ENCODE measurements at places on chromosomes 7 and 10.
A peak's percentile ranks its signal among the peaks of the same experiment; 100 is the strongest.

DNA sequence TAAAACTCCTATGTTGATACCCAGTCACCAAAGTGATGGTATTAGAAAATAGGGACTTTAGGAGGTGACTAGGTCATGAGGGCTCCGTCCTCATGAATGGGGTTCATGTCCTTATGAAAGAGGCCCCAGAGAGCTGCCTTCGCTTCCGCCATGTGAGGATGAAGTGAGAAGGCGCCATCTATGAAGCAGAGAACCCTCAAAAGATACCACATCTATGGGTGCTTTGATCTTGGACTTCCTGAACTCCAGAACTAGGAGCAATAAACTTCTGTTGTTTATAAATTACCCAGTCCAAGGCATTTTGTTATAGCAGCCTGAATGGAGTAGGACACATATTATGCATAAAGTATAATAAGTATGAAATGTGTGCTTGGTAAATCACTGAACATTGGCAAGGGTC lies 8.1 kb upstream of the PDSS1 start:
- DNase-seq: no peak

DNA sequence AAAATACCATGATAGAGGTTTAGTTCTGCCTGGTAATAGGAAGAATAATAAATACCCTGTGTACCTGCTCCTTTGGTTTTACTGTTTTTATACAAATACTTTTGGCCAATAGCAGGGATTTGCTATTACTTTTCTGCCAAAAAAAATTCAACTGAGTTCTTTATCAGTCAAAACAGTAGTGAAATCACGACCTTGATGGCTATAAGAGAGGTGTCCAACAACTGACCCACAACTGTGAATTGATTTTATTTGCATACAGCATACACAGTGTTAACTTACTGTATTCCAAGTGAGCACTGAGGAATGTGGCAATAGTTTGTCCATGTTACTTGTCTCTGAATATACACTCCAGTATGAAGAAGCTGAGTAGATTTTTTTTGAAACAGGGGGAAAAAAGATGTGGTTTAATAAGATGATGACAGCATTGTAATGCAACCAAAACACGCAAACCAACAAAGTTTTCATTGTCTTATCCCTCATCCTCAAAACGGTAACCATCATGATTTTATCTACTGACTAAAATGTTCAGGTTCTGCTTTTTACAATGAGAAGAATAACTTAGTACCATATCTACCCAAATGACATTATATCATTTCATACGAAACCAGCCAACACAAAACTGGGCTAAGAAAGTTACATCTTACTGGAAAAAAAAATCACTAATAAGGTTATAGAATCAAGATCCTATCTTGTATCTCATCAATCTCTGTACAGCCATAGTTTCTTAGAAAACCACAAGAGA lies 63.3 kb downstream of the GSAP start:
- no peak for DNase-seq

GRCh38 chr7:47833211-47833610 lies 115.1 kb downstream of the PKD1L1 start:
- no peak for DNase-seq

DNA sequence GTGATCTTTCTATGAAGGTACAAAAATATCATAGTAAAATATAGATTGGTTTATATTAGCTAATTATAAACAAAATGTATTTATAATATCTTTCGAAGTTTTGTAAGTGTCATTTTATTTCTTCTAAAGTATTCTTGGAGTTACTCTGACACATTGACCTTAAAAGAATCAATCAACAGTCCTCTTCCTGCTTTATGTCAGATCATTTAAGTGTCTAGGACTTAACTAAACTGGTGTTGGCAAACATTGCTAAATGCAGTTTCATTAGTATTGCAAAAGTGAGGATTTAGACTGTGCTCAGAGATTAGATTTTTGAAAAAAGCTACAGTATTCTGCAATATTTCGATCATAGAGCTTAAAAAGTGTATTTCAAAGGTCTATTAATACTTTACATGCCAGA lies 10.3 kb downstream of the GLCCI1 start:
- no peak for DNase-seq

GRCh38 chr10:71719042-71719441 lies 536 bp downstream of the C10orf105 start:
- no peak for DNase-seq

GRCh38 chr10:18179891-18180290 lies 39.7 kb downstream of the CACNB2 start:
- DNase-seq: no peak

- peak; percentile 69 for DNase-seq
These were observed 743 bp upstream of the PITRM1 start for GRCh38 chr10:3173171-3173878.

GRCh38 chr10:103265717-103266329 lies 11.1 kb upstream of the INA start:
- DNase-seq: no peak

- DNase-seq: no peak
These were observed 36.5 kb upstream of the AP5Z1 start for GRCh38 chr7:4738711-4739527.

GRCh38 chr10:374354-374753 lies 239.1 kb downstream of the ZMYND11 start:
- DNase-seq: peak; percentile 34

- no peak for DNase-seq
These were observed 89.3 kb downstream of the SEMA3C start for GRCh38 chr7:80829527-80829926.

GRCh38 chr7:23471106-23471859 lies 992 bp upstream of the IGF2BP3 start:
- peak; percentile 88 for DNase-seq

DNA sequence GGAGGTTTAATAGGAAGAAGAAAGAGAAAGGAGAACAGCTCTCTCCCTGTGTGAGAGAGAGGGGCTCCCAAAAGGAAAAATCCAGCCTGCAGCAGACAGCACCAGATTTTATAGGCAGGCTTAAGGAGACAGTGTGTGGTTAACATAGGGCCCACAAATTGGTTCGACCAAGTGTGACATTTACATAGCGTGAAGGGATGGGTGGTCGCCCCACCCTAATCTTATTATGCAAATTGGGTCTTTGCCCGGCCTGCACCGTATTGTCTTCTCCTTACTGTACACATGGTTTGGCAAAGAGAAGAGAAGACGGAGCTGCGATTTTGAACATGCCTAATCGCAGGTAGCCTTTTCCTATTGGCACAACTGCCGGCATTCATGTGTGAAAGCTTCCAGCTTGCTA lies 756.3 kb downstream of the NXPH1 start:
- peak; percentile 15 for DNase-seq

DNA sequence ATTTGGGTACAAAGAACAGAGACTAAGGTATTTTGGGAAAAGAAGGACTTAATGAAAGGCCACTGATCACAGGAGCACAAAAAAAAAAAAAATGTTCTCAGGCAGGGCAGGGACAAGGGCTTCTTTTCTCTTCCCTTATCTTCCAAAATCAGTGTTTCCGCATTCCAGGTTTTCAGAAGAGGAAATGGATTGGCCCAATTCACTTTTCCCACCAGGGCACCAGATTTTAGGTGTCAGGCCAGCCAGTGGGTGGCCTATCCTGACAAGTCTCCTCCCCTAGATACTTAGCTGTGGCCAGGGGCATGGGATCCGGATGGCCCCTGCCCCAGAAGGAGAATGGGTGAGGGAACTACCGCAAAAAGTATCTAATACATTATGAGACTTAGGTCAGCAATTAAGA lies 88.9 kb upstream of the WAC start:
- no peak for DNase-seq

DNA sequence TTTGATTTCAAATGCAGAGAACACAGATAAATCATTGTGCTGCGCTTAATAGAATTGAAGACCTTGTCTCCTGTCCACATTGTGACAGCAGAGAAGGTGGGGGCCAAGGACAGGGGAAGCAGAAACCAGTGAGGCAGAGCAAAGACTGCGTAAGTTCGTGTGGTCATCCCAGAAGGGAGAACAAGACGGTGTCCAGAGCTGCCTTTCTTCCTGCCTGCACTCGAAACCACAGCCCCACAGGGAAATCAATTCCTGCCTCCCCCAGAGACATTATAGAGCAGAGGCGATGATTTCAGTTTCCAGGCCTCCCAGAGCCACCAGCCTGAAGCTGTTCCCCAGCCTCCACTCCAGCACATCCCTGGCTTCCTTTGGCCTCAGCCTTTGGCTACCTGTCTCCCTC lies 39.7 kb upstream of the UCN3 start:
- DNase-seq: no peak

GRCh38 chr7:117075934-117076333 lies 122.6 kb downstream of the ST7 start:
- DNase-seq: no peak

- DNase-seq: no peak
These were observed 162.1 kb downstream of the DIP2C start for GRCh38 chr10:527416-527815.

- no peak for DNase-seq
These were observed 141.1 kb downstream of the MAPK8 start for GRCh38 chr10:48447356-48448215.

DNA sequence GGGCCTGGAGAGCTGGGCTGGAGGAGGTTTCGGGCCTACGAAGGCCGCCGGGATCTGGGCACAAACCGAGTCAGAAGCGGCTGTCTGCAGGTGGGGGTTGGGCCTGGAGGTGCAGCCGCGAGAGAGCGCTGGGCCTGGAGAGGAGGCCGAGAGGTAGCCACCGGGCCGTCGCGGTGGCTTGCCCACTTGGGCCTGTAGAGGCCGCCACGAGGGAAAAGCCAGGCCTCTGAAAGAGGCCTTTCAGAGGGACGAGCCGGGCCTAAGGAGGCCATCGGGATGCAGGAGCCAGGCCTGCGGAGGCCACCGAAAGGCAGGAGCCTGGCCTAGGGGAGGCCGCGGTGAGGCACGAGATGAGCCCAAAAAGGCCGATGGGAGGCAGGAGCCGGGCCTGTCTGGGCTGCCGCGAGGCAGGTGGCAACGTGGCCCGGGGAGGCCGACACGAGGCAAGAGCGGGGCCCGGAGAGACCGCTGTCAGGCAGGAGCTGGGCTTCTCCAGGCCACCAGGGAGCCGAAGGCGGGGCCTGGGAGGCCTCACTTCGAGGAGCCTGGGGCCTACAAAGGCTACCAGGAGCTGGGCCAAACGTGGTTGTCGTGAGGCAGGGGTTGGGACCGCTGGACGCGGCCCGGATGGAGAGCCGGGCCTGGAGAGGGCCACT lies 25.6 kb downstream of the MDH2 start:
- DNase-seq: no peak

DNA sequence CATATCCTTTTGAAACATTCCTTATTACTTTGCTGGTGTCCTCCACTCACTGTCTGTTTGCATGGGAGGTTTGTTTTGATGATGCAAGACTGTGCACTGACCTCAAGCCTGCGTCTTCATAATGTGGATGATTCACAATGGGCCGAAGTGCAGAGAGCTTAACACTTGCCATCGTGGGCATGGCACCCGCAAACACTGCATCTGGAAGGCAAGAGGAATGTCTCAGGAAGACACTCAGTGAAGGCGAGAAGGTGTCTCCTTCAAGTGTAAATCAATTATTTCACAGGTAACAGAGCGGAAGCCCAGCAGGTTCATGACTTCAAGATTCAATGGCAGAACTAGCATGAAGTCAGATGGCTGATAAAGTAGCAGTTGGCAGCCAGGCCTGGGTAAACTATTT lies 98.1 kb downstream of the DPY19L1 start:
- DNase-seq: no peak

DNA sequence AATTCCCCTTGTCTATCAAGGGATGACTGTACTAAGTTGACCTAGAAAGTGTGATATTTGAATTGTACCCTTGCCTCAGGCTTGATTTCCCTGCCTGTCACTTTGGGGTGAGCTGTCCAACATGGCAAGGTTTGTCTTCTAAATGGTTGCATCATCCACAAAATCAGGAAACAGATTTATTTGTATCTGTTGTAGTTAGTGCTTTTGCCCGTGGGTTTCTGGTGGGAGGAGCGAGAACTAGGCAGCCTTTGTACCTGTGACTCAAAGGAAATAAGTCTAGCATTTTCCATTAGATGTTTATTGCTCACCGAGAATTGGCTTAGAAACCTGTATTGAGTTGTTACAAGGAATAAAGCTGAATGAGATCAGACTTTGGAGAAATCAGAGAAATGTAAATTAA lies 650.8 kb downstream of the LRMDA start:
- DNase-seq: no peak

DNA sequence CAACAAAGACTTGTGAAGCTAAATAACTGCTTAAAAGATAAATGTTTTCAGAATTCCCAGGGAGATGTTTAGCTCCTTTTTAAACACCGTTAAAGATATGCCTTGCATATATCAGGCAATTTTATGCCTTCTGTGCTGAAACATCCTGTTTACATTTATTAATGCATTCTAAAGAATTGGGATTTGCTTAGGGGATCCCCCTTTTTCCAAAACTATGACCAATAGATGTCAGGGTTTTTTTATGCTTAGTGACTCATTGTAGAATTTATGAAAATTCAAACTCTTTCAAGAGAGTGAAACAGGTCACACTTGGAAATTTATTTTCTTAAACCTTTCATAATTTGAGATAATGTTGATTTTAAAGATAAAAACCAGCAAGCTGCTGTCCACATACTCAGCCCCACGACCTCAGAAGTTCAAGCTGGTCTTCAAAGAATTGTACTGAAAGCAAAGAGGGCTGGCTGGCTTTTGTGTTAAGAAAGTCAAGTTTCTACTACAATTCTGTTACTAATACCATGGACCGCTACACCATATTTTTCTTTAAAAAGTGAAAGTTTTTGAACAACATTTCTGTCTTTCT lies 411.8 kb downstream of the ETV1 start:
- no peak for DNase-seq

GRCh38 chr7:135348493-135348892 lies 114.9 kb downstream of the STRA8 start:
- DNase-seq: no peak

DNA sequence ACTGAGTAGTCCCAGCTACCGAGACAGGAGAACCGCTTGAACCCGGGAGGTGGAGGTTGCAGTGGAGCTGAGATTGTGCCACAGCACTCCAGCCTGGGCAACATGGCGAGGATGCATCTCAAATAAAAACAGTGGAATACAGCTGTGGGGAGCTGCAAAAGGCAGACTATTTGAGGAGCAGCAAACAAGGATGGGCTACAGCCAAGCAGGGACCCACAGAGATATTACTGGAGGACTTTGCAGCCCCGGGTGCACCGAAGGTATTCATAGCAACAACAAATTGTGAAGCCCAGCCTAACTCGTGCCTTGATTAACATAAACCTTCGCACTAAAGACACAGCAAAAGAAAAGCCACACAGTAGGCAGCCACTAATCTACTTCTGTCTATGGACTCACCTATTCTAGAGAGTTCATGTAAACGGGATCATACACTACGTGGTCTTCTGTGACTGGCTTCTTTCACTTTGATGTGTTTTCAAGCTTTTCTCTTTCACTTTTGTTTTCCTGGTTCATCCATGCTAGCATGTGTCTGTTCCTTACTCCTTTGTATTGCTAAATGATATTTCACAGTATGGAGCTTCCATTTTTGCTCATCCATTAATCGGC lies 34.0 kb downstream of the PODXL start:
- no peak for DNase-seq

DNA sequence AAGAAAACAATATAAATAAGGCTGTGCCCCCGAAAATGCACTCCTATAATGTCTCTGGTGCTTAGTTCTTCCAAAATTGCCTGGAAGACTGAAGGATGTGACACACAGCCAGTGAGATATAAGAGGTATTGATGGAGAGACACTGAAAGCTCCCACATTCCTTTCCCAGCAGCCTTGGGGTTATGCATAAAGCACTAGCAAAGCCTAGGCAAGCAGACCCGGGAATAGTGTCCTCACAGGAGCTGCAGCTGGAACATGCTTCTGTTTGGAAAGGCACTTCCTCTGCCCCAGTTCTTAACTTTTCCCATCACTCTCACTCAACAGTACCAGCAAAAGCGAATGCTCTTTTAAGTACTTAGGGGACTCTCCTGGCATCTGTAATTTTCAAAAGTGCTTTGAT lies 178.0 kb downstream of the AMPH start:
- DNase-seq: no peak

All from COR-L47 (cell line).